ENCODE measurements at places on chromosomes 4 and X.

GRCh38 chr4:184768296-184768695, 34.4 kb upstream of the CENPU start:
- no peak for DNase-seq

- DNase-seq: no peak
Observed at GRCh38 chr4:109588176-109588575, 28.1 kb downstream of the MCUB start.

GRCh38 chr4:153207567-153207966, 3.3 kb downstream of the TRIM2 start:
- DNase-seq: no peak

DNA sequence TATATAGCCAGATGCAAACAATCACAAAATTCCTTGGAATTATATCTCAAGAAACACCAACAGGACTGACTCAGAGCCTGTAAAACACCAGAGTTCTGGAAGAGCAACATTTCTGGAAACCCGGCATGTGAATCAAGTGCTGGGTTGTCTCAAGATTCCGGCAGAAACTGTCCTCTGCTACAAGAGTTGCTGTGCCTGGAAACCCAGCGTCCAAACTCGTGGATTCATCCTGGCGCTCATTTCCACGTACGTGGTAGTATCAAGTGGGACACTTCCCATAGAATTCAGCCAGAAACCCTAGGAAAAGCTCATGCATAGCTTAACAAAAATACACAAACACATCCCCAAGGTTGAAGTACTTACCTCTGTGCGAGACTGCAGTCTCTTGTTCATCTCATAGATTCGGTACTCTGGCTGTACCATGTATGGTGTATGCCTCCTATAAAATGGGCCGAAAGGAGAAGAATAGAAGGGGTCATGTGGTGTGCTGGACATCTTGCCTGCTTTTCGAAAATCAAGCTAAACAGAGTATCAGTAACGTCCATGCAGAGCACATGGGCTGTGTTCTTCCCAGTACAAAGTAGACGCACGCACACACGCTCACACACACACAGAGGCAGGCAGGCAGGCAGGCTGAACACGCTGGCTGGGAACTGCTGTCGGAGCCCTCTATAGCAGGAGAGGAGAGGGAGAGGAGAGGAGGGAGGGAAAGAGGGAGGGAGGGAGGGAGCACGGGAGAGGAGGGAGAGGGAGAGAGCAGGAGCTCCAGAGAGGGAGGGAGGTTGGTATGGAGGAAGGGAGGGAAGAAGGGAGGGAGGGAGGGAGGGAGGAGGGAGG, at the start of gene LDB2:
Gene LDB2, minus strand, starts transcription at position 655 of the 837 bp plus-strand sequence.
- DNase-seq: no peak

- no peak for DNase-seq
Observed at GRCh38 chrX:18252644-18253359, 32.1 kb upstream of the BEND2 start.

- DNase-seq: peak; percentile 21
Observed at GRCh38 chrX:103254921-103255493, at the start of gene TCEAL8. TCEAL8 (minus strand) TSS chrX:103255155; CDS start chrX:103253979, 1,176 bp downstream.

GRCh38 chrX:11349661-11350337, 56.6 kb downstream of the AMELX start:
- DNase-seq: no peak

DNA sequence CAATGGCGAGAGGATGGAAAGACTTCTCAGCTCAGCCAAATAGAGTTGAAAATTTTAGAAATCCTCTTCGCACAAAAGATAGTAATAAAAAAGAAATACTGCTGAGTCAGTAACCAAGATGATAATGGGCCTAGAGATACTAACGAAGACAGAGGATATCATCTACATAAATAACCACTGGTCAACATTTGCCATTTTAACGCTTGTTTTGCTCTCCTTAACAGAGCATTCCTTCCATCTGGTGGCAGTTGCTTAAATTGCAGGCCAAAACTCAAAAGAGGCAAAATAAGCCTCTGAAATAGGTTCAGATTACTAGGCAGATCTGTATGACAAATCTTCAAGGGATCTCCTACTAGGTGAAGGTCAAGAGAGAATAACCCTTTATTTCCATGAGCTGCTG, 51.7 kb upstream of the MCF2 start:
- no peak for DNase-seq

- no peak for DNase-seq
Observed at GRCh38 chr4:173272314-173272713, 61.8 kb downstream of the HMGB2 start.

GRCh38 chr4:139889901-139890300, 224.3 kb downstream of the MGST2 start:
- no peak for DNase-seq

DNA sequence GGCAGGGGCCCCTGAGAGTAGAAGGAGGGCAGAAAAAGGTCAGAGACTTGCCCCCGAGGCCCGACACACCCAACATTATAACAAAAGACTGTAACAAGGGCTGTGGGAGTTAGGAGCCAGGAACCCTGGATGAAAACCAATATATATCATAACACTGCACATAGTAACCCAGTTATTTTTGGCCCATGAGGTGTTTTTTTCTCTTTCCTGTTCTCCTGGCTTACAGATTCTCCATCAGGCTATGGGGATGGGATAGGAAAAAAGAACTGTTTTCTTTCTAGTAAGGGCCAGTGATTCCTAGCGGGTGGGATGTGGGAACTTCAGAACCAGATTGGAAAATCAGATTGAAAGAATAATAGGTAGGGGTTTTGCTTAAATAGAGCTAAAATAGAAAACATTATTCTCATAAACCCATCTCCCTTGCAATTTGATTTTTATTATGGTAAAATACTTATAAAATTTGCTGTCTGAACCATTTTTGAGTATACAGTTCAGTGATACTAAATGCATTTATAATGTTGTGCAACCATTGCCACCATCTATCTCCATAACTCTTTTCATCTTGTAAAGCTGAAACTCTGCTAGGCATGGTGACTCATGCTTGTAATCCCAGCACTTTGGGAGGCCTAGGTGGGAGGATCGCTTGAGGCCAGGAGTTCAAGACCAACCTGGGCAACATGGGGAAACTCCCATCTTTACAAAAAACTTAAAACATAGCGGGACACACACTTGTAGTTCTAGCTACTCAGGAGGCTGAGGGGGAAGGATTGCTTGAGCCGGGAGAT, 33.5 kb downstream of the SNX25 start:
- no peak for DNase-seq

DNA sequence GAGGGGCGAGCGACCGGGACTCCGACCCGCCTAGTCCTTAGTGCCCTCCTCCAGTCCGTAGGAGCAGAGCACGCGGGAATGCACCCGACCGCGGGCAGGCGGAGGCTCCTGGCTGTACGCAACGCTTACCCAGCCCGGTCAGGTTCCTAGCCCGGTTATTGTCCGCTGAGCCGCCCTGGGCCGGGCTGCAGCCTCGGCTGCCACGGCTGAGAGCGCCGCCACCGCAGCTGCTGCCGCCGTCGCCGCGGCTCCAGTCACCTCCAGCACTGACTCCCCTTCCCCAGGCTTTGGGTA, at the start of gene AMER1:
Gene AMER1, minus strand, starts transcription at position 268 of the 294 bp plus-strand sequence. CDS start 12,422 bp downstream, outside the sequence.
- no peak for DNase-seq

- peak; percentile 22 for DNase-seq
Observed at GRCh38 chr4:17206829-17207801, 304.8 kb downstream of the QDPR start.

DNA sequence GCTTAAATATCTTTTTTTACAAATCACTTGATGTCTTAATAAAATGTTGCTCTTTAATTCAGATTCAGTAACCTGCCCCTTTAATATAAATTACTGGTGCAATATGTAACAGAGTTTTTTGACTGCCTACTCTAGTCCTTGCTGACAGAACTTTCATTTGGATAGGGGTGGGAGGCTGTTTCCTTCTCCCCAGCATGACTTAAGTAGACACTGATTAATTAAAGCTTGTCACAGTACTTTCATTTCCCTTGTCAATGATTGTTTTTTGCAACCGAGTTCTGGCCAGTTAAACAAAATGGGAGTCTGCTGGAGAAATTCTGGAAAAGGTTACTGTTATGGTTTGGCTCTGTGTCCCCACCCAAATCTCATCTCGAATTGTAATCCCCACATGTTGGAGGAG, 37.3 kb upstream of the BBS12 start:
- DNase-seq: no peak

- DNase-seq: no peak
Observed at GRCh38 chrX:10254739-10255138, 98.0 kb downstream of the CLCN4 start.

GRCh38 chr4:14396183-14396582, 606.1 kb upstream of the CPEB2 start:
- DNase-seq: no peak

DNA sequence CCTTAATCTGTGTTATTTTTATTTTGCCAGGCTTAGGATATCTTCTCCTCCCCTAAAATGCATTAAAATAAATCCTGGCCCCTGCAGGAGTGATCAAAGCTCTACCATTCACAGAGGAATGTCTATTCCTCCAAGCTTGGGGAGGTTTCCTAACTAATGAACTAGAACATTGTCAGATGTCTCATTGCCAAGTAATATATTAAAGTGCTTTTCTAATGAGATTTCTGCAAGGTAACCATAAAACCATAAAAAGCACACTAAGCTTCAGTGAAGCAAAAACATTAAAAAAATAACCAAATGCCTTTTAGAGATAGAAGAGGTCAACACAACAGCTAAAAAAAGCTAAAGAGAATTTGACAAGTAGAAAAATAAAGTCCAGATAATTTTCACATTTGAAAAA, 34.8 kb downstream of the IGFBP7 start:
- DNase-seq: no peak

DNA sequence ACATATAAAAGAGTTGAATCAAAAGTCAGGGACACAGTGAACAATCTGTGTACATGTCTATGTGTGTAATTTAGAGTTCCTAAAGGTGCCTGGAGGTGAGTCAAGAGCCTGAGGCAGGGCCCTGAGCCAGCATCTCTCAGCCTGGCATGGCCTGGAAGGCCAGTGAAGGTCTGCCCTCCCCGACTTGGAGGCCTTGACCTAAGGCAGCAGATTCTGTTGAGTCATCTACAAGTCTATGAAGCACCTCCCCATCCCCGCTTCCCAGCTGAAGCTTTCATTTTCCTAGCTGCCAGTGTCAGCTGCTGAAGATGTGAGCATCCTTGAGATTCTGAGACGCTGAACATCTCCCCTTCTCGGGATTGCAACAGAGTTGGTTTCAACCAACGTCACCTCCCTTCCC, 583.9 kb downstream of the BCOR start:
- DNase-seq: no peak

GRCh38 chr4:159547645-159548308, 444.9 kb downstream of the RAPGEF2 start:
- DNase-seq: no peak

- DNase-seq: no peak
Observed at GRCh38 chr4:7564242-7564641, 129.5 kb upstream of the PSAPL1 start.

GRCh38 chr4:2671267-2671895, 84.8 kb downstream of the TNIP2 start:
- no peak for DNase-seq

DNA sequence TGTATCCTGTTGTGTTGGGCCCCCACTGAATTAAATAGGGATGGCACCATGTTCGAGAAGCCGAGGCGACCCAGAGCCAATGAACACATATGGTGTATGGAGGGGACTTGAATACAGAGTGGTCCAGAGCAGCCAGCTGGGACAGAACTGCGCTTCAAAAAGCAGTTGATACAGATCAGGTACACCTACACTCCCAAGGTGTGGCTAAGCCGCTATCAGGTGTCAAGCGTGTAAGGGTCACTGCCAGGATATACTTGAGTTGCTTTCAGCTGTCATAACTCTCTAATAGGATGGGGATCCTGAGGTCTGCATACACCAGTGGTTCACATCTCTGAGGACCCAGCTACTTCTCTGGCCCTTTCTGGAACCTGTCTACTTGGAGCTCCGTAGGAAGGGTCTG, 3.2 kb upstream of the WDR1 start:
- no peak for DNase-seq

DNA sequence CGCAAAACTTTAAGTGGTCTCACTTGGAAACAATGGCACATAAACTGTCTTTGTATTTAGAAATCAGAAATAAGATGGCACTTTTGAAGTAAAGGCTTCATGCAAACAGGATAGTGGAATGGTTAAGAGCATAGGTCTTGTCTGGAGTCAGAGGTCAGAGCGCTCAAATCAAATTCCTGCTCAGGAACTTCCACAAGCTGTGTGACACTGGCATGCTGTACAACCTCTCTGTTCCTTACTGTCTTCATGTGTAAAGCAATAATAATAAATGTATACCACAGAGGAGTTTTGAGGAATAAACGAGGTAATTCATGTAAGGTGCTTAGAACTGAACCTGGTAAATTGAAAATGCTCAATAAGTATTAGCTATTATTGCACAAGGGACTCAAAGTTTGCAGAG, 43.4 kb upstream of the ACSL4 start:
- no peak for DNase-seq

GRCh38 chr4:166335256-166335938, 462.4 kb downstream of the TLL1 start:
- no peak for DNase-seq

GRCh38 chr4:5143940-5144339, 92.7 kb downstream of the STK32B start:
- no peak for DNase-seq

DNA sequence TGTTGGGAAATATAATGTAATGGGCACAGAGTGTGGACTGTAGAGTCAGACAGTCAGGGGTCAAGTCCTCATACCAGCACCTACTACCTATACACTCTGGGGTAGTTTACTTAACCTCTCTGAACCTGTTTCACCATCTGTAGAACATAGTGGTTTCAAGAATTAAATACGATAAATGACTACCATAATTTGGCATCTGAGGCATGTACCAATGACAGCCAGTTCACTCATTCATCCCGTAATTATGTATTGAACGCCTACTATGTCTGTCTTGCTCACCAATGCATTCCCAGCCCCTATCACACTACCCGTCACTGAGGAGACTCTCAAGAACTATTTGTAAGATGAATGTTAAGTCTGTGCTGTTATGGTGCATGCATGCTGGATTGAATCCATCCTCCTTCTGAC, 2.0 kb upstream of the FGB start:
- no peak for DNase-seq

DNA sequence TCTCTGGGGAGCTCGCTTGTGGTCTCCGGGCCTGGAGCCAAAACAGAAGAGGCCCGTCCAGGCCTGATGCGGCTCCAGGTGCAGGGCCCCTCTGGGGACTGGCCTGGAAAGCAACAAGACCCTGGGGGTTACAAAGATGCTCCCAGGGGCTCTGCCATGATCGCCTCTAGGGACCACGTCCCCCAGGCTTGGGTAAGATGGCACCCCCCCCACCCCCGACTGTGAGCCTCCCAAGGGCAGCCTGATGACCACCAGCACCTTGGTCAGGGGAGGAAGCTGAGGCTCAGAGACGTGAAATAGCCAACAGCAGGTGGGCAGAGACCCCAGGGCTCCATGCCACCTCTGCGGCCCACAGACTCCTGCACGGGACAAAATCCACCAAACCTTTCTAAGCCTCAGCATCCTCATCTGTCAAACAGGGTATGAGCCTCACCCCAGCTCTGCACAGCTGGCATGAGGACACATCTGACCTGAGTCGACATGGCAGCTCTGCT, 25.4 kb downstream of the C4orf50 start:
- no peak for DNase-seq

GRCh38 chr4:6446538-6447451, 25.6 kb downstream of the PPP2R2C start:
- no peak for DNase-seq
